ENCODE measurements at places on chromosomes 2 and 18. TPM values are rescaled to one million over a fixed set of nuclear protein-coding genes. Genes with fewer than 3 reads are reported as not detected.

The HDHD2 gene
- total RNA-seq = 14.2 TPM

The CTDSP1 gene
- 82.7 TPM for total RNA-seq

- DNase-seq = no peak
Measured at GRCh38 chr18:22221350-22221749, 52.0 kb downstream of the GATA6 start.

- no peak for DNase-seq
Measured at GRCh38 chr2:217559084-217559483, 443.7 kb downstream of the TNS1 start.

The RNF125 gene
- 1.4 TPM for total RNA-seq

- no peak for DNase-seq
Measured at GRCh38 chr18:50128506-50129271, 66.3 kb downstream of the MYO5B start.

The TLX2 gene
- total RNA-seq = not detected

- DNase-seq = no peak
Measured at GRCh38 chr2:178193496-178193822, 853 bp upstream of the OSBPL6 start.

- DNase-seq = peak; percentile 56
Measured at GRCh38 chr2:190626641-190627210, 22.2 kb upstream of the NAB1 start.

The FLACC1 gene
- total RNA-seq = 2.3 TPM

DNA sequence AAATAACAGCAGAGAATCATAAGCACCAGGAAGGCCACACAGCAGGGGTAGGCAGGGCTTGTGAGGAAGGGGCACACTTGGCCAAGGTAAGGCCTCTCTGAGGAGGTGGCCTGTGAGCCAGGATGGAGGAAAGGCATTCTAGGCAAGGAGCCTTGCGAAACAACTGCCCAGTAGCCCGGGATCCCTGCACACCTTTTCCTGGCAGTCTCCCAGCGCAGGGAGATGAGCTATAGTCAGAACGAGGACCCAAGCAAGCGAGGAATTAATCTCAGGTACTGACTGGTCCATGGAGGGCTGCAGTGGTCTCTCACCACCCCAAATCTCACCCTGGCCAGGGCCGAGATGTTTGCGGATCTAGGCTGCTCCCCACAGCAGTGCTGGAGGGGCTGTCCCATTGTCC, 64.9 kb upstream of the STPG4 start:
- DNase-seq = no peak

The LRRTM1 gene
- total RNA-seq = not detected

The CCDC121 gene
- 3.4 TPM for total RNA-seq
